ACHN (cell line): ENCODE measurements at places on chromosomes 16 and 17.

DNA sequence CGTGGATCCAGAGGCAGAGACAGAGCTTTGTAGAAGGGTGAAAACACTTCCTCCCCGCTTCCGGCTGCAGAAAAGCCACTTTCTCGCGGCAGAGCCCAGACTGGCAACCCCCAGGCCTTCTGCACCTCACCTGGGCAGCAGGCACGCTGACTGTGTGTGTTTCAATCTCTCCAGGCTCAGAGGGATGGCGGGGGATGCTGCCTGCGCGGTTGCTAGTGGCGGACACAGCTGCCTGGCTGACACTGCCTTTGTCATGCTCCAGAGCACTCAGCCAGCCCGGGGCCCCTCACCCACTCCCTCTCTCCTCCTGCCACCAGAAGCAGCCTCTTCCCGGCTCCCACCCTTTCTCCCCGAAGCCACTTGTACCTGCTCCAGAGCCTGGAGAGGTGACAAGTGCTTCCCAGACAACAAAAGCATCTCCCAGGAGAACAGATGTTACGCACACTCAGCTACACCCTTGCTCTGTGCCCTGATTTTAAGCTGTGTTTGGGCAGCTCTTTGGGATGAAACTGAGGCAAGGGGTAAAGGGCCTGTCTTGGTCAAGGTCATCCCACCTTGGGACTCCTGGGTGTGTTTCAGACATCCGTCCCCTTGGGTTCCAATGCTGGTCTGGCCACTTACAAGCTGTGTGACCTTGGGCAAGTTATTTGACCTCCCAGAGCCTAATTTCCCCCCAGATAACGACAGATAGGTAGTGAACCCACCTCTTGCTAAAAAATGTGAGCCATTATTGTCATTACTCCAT, 9.2 kb upstream of the GLIS2 start:
- DNase-seq = no peak

DNA sequence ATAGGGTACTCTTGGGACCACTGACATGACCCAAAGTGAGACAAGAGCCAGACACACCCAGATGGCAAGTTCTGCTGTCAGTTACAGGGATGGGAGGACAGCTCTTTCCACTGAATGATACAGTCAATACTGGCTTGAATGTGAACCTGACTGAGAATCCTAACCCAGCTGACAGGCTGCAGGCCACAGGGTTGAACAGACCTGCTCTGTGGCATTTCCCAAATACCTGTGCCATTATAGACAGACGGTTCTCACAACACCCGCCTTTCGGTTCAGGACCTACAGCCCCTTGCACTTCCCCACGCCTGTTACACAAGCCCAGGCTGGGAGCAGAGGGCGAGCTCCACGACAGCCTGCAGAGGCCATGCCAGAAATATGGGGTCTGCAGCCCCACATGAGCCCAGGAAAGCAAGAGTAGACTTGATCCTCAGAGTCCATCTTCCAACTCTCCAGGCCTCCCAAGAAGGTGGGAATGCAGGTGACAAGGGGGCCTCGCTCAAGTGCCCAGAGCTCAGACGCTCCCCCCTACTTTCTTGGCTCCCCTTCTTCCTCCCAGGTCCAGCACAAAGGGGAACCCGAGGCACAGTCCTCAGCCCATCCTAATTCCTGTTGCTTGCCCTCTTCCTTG, 314.3 kb downstream of the SOX9 start:
- no peak for DNase-seq

- DNase-seq = no peak
Observed at GRCh38 chr17:37672548-37673078, 29.4 kb upstream of the DDX52 start.

GRCh38 chr16:24701521-24701951, 27.9 kb upstream of the TNRC6A start:
- DNase-seq = peak; percentile 30

- no peak for DNase-seq
Observed at GRCh38 chr16:70258946-70259345, 7.2 kb upstream of the EXOSC6 start.

- no peak for DNase-seq
Observed at GRCh38 chr17:5042157-5043022, 7.2 kb upstream of the SLC52A1 start.

DNA sequence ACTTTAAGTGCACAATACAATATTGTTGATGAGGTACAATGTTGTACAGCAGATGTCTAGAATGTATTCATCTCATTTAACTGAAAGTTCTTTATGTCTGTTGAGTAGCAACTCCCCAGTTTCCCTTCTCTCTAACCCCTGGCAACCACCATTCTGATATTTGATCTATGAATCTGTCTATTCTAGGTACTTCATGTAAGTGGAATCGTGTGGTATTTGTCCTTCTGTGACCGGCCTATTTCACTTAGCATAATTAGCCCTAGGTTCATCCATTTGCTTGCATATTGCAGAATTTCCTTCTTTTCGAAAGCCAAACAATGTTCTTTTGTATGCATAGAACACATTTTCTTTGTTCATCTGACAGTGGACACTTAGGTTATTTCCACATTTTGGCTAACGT, 10.8 kb downstream of the RGS9 start:
- no peak for DNase-seq

- DNase-seq = no peak
Observed at GRCh38 chr17:15454346-15454745, 13.1 kb downstream of the CDRT4 start.

GRCh38 chr17:81923302-81924260, 4.0 kb downstream of the MAFG start:
- DNase-seq = peak; percentile 79

DNA sequence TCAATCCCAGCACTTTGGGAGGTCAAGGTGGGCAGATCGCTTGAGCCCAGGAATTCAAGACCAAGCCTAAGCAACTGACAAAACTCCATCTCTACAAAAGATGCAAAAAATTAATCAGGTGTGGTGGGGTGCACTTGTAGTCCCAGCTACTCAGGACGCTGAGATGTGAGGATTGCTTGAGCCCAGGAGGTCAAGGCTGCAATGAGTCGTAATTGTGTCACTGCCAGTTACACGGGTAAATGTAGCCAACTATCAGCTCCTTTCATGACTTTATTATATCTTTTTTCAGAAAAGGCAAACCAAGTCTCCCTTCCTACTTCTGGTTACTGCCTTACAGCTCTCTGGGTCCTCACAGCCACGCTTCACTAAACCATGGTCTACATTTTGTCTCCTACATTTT, 4.0 kb downstream of the SDF2 start:
- no peak for DNase-seq
